ENCODE measurements at places on chromosomes 5 and 9.

- DNase-seq = no peak
These were observed 292.8 kb downstream of the YTHDC2 start for GRCh38 chr5:113806250-113806649.

- no peak for DNase-seq
These were observed 132.6 kb downstream of the XRCC4 start for GRCh38 chr5:83209963-83210362.

- DNase-seq = no peak
These were observed 342.9 kb downstream of the SPOCK1 start for GRCh38 chr5:137156180-137156579.

DNA sequence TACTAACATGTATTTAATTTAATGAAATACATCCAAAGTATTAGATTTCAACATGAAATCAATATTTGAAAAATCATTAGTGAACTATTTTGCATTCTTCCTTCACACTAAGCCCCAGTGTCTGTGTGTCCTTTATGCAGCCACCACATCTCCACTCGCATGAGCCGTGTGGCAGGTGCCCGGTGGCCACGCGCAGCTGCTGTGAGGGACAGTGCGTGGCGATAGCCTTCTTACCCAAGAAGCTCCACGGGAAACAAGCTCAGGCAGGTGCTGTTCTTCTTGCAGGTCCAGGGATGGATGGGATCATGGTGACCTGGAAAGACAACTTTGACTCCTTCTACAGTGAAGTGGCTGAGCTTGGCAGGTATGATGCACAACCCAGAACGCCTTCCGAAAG is 79.3 kb upstream of the OTULINL start:
- no peak for DNase-seq

GRCh38 chr9:37706290-37706689 is 47.3 kb upstream of the TRMT10B start:
- DNase-seq = no peak

Data from stimulated activated CD4-positive, alpha-beta T cell treated with anti-CD3 and anti-CD28 coated beads, Interleukin-1b, Interleukin-23, amount 100 ng/mL, for 4 hours (primary cell).